Activated CD8-positive, alpha-beta memory T cell treated with anti-CD3 and anti-CD28 coated beads for 24 hours (primary cell): ENCODE measurements at places on chromosomes 3 and 15.

GRCh38 chr3:120181632-120182031 is 87.4 kb upstream of the GSK3B start:
- DNase-seq, result no peak

DNA sequence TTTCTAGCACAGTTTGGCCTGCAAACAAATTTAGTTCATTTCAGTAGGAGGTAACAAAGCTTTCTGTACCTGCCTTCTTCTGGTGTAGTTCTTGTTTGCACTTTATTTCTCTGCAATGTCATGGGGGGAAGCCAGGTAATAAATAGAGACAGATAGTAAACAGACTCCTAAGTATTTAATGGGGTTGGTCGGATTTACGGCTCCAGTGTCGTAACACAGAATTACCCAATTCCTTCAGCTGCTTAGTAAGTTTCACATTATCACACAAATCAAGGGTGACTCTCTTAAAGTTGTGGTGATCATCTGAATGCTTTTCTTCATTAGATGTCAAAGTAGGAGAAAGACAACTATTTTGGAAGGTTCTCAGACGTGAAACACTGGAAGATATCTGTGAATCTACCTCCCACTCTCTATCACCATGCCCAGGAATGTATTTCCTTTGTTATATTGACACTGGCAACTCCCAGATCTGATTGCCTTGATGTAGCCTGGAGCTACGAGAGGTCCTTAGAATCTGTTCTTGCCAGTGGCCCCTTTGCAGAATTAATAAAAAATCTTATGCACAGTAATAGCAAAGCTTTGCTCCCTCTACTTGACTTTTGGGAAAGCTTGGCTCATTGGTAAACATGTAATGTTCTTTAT is 25.0 kb upstream of the TMC3 start:
- DNase-seq, result no peak

- no peak for DNase-seq
Observed at GRCh38 chr15:84625123-84625522, 24.3 kb downstream of the ZSCAN2 start.

- no peak for DNase-seq
Observed at GRCh38 chr3:11818033-11818432, 28.7 kb downstream of the TAMM41 start.

- DNase-seq, result no peak
Observed at GRCh38 chr3:197014024-197014423, 15.6 kb downstream of the MELTF start.

DNA sequence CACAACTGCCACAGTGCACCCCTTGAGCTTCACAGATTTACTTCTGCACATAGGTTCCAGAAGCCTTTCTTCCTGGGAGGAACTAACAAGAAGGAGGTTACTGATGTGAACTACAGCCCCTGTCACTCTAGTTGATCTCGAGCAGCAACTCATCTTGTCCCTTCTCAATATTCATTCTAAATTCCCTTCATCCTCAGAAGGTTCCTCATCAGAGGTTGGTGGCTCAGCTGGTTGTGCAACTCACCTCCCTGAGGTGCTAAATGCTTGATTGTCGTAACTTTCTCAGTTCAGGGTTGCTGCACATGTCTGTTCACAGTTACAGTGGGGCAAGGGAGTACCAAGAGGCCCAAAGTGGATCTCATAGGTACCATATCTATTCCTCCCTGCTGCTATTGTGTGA is 5.7 kb upstream of the A4GNT start:
- DNase-seq, result no peak

DNA sequence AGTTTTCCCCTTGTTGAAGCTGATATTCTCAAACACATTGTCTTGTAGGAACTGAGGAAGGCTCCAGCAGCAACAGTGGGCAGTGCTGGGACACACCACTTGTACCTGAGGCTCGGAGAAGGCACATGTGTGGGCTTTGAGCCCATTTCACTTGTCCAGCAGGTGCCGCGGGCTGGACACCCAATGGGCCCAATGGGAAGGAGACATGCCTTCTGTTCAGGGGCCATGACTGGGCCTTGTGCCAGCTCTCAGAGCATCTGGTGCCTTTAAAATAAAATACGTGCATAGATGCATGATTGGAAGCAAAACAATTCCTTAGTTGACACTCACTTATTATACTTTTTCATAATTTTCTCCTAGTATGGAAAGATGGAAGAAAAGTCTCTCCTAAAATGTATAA is 334.2 kb downstream of the KLF13 start:
- DNase-seq, result no peak

GRCh38 chr15:62482785-62483429 is 317.8 kb upstream of the C2CD4B start:
- DNase-seq, result no peak

GRCh38 chr3:141011997-141012262 is 39.2 kb upstream of the SPSB4 start:
- no peak for DNase-seq

- no peak for DNase-seq
Observed at GRCh38 chr3:52237006-52237656, 1.8 kb downstream of the TWF2 start.

DNA sequence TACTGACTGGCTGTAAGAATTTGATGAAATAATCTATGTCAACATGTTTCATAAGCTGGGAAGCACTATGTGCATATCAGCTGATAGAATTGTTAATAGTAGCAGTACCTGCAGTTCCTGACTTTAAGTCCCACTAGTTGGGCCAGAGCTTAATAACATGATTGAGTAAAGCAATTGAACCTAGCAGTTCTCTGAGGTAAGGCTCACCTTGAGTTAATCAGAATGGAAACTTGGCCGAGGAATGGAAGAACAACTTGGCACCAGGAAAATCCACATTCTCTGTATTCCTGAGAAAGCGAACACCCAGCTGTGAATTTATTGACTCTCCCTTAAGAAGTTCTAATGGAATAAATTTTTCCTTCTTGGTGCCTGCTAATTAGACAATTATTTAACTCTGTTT is 262.6 kb downstream of the IGSF11 start:
- no peak for DNase-seq

DNA sequence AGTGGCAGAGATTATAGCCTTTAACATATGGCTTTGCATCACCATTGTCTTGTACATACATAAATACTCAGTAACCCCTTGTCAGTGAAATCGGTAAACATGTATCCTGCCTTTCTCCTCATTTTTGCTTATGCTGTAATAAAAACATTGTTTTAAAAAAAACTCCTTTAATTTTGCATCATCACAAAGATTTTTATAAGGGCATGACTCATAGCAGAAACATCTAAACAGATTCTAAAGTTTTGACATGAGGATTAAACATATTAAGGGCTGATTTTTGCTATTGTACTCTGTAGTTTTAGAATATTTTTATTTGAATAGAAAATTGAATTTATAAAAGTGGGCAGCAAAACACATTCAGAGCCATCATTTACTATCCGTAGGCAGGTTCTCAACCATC is 275.9 kb downstream of the ZIC4 start:
- no peak for DNase-seq

DNA sequence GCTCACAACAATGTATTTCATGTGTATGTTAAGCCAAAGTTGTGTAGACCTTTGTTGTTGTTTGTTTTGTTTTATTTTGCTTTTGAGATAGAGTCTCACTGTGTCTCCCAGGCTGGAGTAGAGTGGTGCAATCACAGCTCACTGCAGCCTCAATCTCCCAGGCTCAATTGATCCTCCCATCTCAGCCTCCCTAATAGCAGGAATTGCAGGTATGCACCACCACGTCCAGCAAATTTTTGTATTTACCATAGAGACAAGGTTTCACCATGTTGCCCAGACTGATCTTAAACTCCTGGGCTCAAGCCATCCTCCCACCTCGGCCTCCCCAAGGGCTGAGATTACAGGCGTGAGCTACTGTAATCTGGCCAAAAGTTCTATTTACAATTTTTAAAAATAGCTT is 2.7 kb downstream of the HERC1 start:
- DNase-seq, result no peak

- DNase-seq, result no peak
Observed at GRCh38 chr3:188497021-188497420, 343.1 kb downstream of the LPP start.

DNA sequence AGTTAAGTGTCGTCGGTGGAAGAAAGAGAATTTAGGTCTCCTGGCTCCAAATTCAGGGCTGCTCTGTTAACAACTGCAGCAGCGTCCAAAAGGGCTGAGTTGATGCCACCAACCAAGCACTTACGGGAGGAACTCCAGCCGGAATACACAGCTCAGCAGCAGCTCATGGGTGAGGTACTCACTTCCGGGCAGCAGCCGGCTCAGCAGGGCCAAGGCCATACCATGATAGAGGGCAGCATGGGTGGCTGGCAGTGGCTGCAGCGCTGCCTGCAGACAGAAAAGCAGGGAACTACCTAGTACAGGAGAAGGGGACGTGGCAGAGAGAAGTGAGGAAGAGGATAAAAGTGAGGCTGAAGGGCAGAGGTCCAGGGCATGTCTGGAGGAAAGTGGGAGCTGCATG is 8.0 kb upstream of the LTK start:
- no peak for DNase-seq

DNA sequence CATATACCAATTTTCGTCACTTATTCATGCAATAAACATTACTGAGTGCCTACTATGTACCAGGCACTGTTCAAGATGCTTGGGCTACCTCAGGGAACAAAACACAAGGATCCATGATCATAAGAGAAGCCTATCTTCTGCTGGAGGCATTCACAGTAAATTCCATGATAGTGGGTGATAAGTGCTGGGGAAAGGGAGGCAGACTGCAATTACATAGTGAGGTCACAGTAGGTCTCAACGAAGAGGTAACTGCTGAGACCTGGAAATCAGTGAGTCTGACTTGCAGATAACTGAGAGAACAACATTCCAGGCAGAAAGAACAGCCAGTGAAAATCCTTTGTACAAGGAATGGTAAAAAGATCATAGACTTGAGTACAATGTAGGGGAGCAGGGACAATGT is 33.6 kb downstream of the RAF1 start:
- no peak for DNase-seq

DNA sequence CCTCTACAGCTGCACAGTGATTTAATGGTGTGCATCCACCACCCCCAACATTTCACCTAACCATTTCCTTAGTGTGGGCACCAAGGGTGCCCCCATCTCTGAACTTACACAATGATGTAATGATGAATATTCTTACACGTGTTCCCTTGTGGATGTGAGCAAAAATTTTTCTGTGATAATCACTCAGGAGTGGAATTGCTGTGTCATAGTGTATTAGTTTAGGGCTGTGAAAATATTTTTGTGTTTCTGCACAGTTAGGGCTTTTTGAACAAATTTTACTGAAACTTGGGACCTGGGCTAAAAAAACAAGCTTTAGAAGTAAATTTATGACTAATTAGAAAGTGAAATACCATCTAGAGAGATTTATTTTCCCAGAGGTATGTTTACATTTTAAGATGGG is 134.5 kb upstream of the CCNL1 start:
- DNase-seq, result no peak

GRCh38 chr15:68424754-68425390 is 7.1 kb downstream of the ITGA11 start:
- DNase-seq, result no peak

DNA sequence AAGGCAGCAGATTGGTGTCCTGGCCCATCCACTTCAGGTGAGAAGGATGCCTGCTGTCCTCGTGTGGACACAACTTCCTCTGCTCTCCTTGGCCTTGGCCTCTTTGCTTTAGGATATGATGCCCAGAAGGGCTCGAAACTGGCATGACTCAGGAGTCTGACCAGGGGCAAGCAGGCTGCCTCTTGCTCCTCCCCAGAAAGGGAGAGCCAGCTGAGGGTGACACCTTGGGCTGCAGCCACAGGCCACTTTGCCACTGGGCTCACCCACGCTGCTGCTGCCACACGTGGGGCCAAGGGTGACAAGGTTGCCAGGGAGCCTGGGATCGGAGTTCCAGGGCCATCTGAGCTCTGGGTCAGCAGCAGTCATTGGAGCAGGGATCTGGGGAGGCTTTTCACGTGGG is 267.9 kb upstream of the CTDSPL start:
- DNase-seq, result no peak
